ENCODE measurements at places on chromosomes 1 and 21.

- DNase-seq, result no peak
These were observed 5.6 kb downstream of the SLAMF8 start for GRCh38 chr1:159832309-159832708.

DNA sequence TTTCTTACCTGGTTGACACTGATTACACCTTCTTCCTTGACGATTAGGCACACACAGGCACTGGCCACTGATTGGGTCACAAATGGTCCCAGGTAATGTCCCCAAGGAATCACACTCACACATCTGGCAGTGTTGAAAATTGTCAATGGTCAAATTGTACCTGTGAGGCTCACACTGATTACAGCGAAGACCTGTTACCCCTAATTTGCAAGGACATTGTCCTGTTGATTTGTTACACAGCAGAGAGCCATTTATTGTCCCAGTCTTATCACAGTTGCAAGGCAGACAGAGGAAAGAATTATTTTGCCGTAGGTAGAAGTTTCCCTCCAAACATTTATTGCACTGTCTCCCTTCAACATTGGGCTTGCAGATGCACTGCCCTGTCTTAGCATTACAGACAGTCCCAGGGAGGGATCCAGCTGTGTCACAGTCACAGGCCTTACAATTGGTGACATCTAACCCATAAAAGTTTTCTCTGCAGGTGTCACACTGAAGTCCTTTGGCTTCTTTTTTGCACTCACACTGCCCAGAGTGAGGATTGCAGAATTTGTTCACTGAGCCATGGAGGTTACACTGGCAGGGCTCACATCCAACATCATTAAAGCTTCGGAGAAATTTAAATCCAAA, 176.6 kb downstream of the USH2A start:
- no peak for DNase-seq

DNA sequence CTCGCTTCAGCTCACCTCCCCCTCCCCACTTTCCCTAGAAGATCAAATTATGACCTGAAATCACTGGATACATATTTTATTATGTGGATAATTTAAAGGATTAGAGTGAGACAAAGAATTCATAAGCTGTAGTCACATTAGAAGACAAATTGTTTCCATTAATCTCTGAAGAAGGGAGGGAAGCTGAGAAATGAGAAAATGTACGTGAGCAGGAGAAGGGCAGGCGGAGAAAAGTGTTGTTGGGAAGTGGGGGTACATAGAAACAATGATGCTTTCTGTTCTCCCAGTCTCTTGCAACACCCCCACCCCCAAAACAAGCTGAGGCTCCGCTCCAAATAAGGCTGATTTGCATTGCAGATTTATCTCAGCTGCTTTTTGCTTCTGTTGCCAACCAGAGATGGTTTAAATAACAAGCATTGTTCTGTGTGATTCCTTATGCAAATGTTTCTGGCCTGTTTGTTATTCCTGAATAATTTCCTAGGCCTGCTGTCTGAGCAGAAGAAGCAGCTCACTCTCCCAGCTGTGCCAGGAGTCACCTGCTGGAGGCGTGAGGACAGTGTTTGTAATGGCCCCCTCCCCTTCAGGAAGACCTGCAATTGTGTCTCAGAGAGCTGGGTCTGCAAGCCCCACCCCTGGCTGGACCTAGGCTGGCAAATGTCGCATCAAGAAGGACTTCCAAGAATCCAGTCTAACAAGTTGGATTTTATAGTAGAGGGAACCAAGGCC, 121.8 kb upstream of the TNR start:
- DNase-seq, result no peak

DNA sequence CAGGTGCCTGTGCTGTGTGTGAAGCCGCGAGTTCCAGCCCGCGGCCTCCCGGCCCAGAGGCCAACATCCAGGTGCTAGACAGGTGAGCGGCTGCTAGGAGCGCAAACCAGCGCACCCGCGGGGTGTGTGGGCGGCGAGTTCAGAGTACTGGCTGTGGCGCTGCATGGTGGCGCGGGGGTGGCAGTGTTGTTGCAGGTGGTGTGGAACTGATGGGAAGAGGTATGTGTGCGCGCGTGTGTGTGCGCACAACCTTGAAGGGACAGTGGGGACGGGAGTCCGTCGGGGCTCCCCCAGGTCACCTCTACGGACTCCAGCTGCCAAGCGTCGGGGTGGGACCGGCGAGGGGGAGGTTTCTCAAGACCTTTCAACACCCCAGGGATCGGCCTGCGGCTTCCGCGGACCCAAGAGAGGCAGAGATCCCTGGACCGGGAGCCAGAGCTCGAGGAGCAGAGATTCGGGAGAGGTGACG, 433 bp upstream of the DMBX1 start:
- DNase-seq, result no peak

GRCh38 chr1:232384171-232384883, 245.6 kb downstream of the SIPA1L2 start:
- DNase-seq, result no peak

- no peak for DNase-seq
These were observed 284.9 kb downstream of the GRIK1 start for GRCh38 chr21:29654855-29655254.

All from NCI-H2107 (cell line).